ENCODE measurements at places on chromosomes 6 and 20. TPM values are rescaled to one million over a fixed set of nuclear protein-coding genes. Genes with fewer than 3 reads are reported as not detected.

GRCh38 chr6:6256886-6257285, 63.6 kb downstream of the F13A1 start:
- no peak for DNase-seq

SFTA2 gene
- total RNA-seq: not detected

IL17F gene
- not detected for total RNA-seq

DZANK1 gene
- total RNA-seq: 3.3 TPM

- peak; percentile 57 for DNase-seq
Measured at GRCh38 chr6:142823256-142823902, 121.6 kb downstream of the HIVEP2 start.

GRCh38 chr20:15205028-15205427, 867.6 kb upstream of the FLRT3 start:
- DNase-seq: no peak

STMN3 gene
- total RNA-seq: 17.9 TPM

LPA gene
- total RNA-seq: not detected

DNA sequence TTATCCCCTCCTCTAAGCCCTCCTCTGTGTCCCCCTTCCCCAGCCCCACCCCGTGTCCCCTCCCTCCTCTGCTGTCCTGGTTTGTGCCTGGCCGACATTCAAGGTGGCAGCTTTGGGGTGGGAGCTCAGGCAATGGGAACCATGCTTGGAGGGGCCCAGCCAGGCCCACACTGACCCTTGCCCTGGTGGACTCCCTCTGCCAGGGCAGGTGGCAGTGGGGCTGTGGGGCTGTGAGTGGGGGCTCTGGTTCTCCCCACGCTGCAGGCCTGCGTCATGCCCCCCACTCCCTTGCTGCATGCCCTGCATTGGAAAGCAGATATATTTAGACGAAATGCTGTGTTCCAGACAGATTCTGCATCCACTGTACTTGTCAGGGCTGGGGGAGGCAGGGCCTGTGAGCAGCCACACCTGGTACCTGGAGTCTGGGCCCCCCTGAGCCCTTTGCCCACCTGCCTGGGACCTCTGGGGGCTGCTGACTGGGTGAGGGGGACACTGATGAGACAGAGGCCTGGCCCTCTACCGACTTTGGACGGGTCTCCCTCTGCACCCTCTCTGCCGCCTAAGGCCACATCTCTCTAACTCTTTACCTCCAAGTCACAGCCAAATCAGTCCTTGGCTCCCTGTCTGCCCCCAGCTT, 14.2 kb downstream of the DLGAP4 start:
- DNase-seq: no peak

DNA sequence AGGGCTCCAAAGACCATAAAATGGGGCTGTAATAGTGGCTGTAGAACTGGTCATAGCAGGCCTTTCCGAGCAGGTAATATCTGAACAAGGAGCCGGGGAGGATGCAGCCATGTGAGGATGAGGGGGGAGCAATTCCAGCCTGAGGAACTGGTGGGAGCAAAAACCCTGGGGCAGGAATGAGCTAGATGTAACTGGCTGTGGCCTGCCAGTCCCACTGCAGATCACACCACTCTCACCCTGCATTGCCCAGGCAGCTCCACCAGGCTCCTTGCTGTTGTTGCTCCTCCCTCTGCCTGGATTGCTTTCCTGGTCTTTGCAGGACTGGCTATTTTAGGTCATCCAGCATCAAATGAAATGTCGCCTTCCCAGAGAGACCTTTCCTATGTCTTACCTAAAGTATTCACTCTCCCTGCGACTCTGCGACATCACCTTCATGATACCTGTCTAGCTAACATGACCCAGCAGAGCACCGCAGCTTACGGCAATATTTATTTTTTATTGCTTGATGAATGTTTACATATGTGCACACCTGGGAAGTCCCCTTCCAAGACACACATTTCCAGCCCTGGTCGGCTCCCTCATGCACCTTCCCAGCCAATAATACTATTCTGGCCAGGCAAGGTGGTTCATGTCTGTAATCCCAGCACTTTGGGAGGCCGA, 2.4 kb upstream of the ZFP64 start:
- DNase-seq: no peak

LSM14B gene
- total RNA-seq: 34.7 TPM

GRCh38 chr6:138987643-138988468, at the start of gene REPS1:
Gene REPS1, minus strand, starts transcription at chr6:138988253. Its CDS starts 571 bp downstream, at chr6:138987682.
- DNase-seq: peak; percentile 60

ANKS1A gene
- 11.6 TPM for total RNA-seq

DNA sequence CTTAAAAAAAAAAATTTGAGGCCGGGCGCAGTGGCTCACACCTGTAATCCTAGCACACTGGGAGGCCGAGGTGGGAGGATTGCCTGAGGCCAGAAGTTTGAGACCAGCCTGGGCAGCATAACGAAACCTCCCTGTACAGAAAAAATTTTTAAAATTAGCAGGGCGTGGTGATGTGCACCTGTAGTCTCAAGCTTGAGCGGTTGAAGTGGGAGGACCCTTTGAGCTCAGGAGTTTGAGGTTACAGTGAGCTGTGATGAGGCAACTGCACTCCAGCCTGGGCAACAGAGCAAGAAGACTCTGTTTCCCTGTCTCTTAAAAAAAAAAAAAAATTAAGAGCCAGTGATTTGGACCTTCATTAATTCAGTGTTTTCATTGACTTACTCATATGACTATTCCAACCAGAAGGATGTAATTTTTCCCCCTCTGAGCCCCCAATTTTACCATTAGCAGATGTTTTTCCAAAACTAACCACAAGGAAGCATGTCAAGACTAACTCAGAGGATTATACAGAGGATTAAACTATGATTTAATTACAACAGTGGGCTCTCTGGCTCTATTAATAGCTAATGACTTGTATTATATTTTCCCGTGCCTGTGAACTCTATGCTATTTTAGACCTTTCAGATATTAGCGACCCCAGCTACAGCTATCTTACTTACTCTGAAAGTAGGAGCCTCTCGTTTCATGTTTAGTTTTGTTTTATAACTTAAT, 75.1 kb downstream of the ARID1B start:
- DNase-seq: no peak

BPIFB4 gene
- total RNA-seq: not detected

HCK gene
- total RNA-seq: not detected

OR2J3 gene
- total RNA-seq: not detected

GRCh38 chr6:7806711-7807110, 80.8 kb downstream of the BMP6 start:
- no peak for DNase-seq

DNA sequence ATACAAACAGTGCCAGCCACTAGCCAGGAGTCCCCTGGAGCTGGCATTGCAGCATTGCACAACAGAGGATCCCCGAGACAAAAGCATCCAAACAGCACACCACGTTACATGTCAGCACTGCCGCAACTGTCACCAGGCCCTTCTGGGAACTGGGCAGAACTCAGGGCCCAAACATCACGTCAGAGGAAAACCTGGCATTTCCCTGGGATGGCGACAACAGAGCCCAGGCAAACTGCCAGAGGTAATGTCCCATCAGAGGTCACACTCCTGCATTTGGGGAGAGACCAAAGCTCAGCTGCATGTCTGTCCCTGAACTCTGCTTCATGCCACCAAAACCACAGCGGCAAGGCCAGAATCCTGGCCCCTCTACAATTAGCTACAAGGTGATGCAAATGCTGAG, 36.3 kb downstream of the PPP1R3G start:
- DNase-seq: no peak

- no peak for DNase-seq
Measured at GRCh38 chr6:100962466-100962865, 81.3 kb upstream of the ASCC3 start.

NRN1 gene
- total RNA-seq: 0.45 TPM

DNA sequence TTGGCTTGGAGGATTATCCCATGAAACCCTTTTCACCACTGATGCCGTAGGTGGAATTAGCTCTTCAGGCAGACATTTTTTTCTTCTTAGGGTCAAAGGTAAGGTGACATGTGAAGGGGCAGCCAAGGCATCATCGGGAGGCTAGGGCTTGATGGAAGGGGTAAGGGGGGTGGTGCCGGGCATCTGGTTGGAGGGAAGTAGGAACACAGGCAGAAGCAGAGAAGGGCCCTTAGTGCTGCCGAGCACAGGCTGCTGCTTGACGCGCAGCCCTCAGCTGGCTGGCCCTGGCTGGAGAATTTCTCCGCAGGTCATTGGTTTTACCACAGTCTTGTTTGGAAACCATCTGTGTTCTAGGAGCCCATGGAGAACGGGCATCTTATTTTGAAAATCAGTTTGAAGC, 54.7 kb downstream of the TRAF3IP2 start:
- DNase-seq: no peak

GRCh38 chr20:39880890-39881289, 808.1 kb downstream of the MAFB start:
- DNase-seq: no peak

- no peak for DNase-seq
Measured at GRCh38 chr20:4324611-4325243, 309.4 kb upstream of the RNF24 start.

DNA sequence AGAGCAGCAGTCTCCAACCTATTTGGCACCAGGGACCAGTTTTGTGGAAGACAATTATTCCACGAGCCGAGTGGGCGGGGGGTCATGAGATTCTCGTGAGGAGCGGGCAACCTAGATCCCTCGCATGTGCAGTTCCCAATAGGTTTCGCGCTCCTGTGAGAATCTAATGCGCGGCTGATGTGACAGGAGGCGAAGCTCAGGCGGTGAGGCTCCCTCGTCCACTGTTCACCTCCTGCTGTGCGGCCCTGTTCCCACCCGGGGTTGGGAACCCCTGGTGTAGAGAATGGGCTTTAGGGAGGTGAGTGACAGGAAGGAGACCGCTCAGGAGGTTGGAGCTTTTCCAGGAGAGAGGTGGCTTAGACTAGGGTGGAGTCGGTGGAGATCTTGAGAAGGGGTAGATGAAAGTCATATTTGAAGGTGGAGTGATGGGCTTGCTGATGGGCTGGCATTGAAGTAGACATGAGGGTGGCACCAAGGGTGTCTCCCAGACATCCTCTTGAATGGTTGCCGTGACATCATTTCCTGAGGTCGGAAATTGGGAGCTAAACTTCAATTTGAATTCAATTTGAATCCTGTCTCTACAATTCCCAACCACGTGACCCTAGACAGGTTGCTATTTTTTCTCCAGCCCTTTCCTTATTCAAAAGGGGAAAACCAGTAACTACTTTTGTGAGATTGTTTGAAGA, 1.5 kb upstream of the RAD21L1 start:
- no peak for DNase-seq

PRL gene
- total RNA-seq: not detected

DNA sequence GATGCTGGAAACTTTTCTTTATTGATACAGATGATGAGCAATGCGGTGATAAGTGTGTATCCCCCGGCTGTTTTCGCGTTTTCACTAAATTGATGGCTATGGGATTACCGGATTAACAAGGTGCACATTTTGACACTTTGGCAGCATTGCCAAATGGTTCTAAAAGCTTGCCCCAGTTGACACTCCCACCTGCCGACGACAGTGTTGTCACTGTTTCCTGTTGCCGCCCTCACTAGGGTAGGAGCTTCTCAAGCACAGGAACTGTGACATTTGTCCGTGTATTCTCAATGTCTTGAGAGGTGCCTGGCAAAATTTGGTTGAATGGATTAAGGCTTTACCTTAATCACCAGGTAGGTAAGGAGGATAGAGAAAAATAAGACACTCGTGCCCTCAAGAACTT, 9.8 kb upstream of the MAPK13 start:
- DNase-seq: no peak

GRCh38 chr6:37618916-37619590, 78.6 kb downstream of the MDGA1 start:
- DNase-seq: no peak

- no peak for DNase-seq
Measured at GRCh38 chr20:62728028-62728780, 19.6 kb downstream of the NTSR1 start.

DNA sequence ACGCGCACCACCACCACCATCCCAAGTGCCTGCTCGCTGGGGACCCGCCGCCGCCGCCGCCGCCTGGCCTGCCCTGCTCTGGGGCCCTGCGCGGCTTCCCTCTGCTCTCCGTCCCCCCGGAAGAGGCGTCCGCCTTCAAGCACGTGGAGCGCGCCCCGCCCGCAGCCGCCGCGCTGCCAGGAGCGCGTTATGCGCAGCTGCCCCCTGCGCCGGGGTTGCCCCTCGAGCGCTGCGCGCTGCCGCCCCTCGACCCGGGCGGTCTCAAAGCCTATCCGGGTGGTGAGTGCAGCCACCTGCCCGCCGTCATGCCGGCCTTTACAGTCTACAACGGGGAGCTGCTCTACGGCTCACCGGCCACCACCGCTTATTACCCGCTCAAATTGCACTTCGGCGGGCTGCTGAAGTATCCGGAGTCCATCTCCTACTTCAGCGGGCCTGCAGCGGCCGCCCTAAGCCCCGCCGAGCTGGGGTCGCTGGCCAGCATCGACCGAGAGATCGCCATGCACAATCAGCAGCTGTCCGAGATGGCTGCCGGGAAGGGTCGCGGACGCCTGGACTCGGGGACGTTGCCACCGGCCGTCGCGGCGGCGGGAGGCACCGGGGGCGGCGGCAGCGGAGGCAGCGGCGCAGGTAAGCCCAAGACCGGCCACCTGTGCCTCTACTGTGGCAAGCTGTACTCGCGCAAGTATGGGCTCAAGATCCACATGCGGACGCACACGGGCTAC, 7.2 kb downstream of the PRDM13 start:
- no peak for DNase-seq

SLC13A3 gene
- 1.4 TPM for total RNA-seq

E2F1 gene
- 0.89 TPM for total RNA-seq

GRCh38 chr6:36320475-36320874, 16.2 kb downstream of the BNIP5 start:
- peak; percentile 33 for DNase-seq

HLA-DQA1 gene
- not detected for total RNA-seq

DNA sequence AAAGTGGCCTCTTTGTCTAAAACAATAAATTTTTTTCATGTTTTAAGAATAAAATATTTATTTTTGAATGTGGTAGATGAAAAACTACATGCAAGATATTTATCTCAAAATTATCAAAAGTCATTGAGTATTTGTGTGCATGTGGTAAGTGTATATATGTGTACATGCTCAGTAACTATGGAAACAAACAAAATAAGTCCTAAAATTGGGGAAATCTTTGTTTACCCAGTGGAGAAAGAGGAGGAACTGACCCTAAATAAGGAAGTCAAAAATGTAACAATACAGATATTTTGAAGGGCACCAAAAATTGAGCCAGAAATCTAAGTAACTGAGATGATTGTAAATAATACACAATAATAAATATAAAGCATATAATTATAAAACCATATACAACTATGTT, 639.2 kb downstream of the MAFB start:
- DNase-seq: no peak

GRCh38 chr20:34458631-34459030, 57.6 kb upstream of the DYNLRB1 start:
- no peak for DNase-seq

HLA-DQA2 gene
- not detected for total RNA-seq

CEBPB gene
- 35.3 TPM for total RNA-seq

RMND1 gene
- total RNA-seq: 35.9 TPM

DNA sequence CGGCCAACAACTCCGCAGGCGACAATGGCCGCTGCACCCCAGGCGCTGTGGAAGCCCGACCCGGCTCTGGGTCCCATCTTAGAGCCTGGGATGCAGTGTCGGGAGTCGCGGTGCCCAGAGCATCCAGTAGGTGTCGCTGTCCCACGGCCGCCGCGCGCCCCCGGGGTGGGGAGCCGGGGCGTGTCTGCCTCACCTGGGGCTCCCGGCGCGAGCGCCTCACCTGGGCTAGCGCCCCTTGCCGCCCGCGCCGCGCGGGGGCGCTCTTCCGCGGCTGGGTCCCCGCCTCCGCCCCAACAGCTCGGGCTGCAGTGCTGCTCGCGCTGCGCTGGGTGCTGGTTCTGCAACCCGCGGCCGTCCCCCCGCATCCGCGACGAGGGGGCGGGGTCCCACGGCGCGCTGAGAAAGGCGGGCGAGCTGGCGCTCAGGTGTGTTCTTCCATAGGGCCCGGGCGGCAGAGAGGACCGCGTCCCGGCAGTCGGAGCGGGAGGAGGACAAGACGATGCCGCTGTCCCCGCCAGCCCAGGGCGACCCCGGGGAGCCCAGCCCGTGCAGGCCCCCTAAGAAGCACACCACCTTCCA, at the start of gene CRYBG1:
CRYBG1 (plus strand) TSS at position 308 of the 579 bp plus-strand sequence; CDS start at position 500, 192 bp downstream.
- no peak for DNase-seq

Data from renal cortical epithelial cell (primary cell).